Neuronal stem cell (in vitro differentiated cells): ENCODE measurements at places on chromosomes 13 and 19.

DNA sequence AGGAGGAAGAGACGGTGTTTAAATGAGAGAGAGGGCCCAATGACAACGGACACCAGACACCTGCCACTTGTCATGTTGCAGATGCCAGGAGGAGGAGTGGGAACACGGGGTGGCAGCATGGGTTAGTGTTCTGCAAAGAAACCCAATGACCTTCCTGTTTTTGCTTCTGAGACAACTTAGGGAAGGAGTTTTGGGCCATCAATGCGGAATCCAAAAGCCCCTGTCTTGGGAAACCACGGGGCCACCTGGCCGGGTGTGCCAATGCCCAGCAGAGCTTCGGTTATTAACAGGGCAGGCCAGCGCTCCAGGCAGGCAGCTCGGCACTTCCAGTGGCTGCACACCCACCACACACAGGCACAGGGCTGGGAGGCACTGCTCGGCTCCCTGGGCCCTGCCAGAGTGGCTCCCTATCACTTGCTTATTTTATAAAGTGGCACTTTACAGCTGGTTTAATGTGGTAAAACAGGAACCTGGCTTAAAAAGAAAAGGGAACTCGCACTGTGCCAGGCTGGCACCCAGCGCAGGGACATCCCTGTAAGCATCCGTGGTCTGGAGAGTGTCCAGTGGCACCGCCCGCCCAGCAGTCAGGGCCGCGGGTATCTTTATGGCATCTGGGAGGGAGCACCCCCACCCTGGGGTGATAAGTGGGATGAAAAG is 19.1 kb downstream of the ELL start:
- DNase-seq = no peak

DNA sequence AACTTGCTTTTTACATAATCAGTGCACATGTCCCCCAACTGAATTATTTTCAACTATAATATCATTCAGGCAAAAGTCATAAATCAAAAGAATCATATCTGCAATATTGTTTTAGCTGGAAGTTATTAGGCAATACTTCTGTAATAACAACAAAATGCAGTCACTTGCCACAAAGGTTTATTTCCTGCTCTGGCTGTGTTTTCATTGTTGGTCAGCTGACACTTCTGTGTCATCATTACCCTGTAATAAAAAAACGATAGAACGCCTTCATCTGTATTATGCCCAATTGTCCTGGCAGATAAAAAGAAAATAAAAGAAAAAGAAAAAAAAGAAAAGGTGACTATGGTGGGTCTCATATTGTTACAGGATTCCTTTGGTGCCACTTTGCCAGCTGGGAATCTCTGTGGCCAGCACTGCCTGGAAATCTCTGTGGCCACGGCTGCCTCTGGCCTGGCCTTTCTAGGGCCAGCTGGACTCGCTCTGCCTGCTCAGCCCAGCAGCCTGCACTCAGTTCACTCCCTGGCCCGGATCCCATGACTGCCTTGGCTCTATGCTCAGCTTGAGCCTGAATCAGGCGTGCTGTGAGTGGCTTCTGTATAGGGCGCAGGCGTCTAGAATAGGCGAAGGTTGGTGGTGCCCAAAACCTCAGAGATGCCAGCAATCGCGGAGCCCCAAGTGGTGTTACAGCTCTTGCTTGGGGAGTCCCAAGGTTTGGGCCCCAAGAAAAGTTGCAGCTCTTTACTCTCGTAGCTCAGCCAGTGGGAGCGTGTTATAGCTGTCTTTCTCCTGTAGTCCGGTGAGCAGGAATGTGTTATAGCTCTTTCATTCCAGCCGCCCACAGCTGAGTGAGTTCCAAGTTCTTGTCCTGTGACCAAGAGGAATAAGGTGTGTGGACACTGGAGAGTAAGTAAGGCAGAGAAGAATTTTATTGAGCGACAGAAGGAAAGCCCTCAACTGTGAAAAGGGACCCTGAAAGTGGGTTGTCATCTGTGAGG is 1227.1 kb downstream of the SLITRK1 start:
- DNase-seq = no peak

DNA sequence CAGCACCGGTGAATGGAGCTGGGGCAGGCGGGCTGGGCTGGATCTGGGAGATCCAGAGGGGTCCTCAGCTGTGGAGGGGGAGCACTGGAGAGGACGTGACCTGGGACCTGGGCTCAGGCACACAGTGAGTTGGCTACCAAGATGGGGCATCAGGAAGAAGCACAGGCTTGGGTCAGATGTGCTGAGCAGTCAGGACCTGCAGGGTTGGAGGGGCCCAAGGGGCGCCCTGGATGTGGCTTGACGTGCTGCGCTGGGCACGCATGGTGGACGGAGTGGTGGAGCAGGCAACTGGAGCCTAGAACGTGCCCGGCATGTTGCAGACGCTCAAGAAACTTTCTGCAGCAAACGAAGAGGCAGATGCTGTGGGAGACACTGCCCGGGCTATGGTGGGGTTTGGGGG is 20.7 kb downstream of the PIP5K1C start:
- DNase-seq = no peak

- no peak for DNase-seq
Observed at GRCh38 chr13:26568132-26568815, 10.8 kb downstream of the WASF3 start.

DNA sequence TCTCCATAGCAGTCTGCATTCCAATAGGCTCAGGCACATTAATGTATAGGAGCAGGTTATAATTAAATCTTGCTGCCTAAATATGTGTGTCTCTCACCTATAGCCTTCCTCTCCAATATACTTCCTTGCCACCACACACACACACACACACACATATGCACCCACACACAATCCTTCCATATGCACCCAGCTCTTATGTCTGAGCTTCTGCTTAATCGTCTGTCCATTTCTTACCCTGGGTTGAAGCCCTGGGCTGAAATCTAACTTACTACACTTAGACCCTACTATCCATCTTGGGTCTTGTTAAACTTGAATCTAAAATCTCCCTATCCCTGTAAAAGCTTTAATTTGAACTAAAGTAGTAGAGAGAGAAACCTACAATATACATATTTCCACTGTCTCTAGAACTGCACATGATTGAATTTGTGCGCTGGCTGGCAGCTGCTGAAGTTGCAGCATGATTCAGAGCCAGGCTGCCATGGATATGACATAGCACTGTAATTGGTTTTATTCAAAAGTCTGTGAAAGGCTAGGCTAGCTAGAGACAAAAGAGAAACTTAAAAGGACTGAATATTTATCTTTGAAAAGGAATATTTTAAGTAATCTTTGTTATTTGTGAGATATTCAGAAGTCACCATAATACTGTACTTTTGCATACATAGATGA is 25.7 kb upstream of the FREM2 start:
- DNase-seq = no peak

- DNase-seq = peak; percentile 79
Observed at GRCh38 chr13:102402290-102402689, 442 bp upstream of the FGF14 start.

DNA sequence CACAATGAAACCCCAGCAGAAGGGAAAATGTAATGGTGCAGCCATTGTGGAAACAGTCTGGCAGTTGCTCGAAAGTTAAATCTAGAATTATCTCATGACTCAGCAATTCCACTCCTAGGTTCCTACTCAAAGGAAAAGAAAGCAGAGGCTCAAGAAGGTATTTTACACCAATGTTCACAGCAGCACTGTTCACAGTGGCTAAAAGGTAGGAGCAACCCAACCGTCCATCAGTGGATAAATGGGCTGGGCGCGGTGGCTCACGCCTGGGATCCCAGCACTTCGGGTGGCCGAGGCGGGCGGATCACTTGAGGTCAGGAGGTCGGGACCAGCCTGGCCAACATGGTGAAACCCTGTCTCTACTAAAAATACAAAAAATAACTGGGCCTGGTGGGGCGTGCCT is 25.9 kb downstream of the ZFR2 start:
- no peak for DNase-seq

GRCh38 chr13:37960427-37960826 is 90.9 kb upstream of the TRPC4 start:
- no peak for DNase-seq

DNA sequence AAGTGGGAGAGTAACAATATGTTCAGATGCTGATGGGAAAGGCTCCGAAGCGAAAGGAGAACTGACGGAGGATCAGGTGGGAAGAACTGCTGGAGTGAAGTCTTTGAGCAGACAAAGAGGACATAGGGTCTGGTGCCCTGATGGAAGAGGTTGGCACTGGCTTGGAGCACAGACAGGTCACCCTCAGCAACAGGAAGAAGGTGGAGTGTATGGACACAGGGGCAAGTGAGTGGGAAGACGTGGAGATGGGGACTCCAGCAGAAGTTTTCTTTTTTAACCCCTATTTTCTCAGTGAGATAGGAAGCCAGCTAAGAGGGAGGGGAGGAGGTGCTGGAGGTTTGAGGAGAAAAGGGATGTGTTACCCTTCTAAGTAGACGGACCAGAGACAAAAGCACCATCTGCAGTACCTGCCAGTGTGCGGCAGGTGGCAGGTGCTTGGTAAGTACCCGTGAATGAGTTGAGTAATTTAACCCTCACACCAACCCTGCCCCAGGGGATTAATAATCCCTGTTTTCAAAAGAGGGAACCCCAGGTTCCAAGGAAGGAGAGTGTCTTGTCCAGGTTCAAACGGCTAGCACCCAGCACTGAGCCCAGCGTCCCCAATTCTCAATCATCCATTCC is 11.2 kb downstream of the HAS1 start:
- no peak for DNase-seq

- DNase-seq = no peak
Observed at GRCh38 chr13:33739254-33739653, 78.7 kb upstream of the RFC3 start.

GRCh38 chr19:28963486-28964250 is 249.3 kb downstream of the UQCRFS1 start:
- no peak for DNase-seq

DNA sequence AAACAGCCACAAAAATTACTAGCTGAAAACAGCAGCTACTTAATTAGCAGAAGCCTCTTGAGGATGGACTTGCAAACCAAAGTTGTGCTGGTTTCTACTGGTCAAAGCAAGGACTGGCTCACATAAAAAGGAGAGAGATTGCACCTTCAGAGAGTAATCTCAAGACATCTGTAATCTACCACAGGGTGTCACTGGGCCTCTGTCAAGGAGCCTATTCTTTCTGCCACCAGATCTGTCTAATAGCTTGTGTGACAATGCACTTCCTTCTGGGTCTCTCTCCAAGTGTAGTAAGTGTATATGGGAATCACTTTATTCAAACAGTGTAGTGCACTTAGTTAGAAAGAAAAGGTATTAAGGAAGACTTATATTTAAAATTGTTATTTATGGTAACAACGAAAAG is 24.4 kb upstream of the ZNF561 start:
- no peak for DNase-seq

DNA sequence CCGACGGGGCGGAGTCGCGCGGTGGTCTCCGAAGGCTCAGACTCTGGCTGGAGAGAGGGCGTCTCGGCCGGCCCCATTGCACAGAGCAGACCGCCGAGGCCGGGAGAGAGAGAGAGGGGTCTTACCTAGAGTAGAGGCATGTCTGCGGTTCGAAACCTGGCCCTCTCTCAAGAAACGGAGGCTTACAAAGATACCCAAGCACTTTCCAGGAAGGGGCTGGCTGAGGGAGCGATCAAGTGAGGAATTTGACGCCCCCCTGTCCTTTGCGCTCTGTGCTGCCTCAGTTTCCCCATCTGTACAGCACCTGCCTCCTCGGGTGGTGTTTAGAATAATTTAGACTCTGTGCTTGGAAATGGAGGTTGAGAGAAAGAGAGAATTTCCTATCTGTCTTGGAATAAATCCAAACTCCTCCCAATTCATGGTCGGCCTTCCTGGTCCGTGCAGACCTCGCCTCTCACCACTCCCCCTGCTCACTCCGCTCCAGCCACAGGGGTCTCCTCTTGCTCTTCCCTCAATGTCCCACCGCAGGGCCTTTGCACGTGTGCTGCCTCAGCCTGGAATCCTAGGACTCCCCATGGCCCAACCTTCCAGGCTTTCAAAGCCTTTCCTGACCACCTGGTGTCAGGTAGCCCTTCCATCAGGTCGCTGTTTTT is 658 bp upstream of the ISOC2 start:
- no peak for DNase-seq

DNA sequence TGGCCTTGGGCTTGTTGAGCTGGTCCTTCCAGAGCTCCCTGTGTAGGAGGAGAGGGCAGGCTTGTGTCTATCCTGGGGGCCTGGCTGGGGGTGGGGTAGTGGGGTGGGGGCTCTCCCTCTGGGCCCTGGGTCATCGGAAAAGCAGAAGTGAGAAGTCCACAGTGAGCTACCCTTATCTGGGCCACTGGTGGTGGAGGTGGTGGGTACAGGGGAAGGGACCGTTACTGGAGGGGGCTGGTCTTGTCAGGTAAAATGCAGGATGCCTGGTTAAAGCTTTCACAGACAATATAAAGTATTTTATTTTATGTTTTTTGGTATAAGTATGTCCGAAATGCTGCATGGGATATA is 342 bp upstream of the SIGLEC10 start:
- DNase-seq = no peak

DNA sequence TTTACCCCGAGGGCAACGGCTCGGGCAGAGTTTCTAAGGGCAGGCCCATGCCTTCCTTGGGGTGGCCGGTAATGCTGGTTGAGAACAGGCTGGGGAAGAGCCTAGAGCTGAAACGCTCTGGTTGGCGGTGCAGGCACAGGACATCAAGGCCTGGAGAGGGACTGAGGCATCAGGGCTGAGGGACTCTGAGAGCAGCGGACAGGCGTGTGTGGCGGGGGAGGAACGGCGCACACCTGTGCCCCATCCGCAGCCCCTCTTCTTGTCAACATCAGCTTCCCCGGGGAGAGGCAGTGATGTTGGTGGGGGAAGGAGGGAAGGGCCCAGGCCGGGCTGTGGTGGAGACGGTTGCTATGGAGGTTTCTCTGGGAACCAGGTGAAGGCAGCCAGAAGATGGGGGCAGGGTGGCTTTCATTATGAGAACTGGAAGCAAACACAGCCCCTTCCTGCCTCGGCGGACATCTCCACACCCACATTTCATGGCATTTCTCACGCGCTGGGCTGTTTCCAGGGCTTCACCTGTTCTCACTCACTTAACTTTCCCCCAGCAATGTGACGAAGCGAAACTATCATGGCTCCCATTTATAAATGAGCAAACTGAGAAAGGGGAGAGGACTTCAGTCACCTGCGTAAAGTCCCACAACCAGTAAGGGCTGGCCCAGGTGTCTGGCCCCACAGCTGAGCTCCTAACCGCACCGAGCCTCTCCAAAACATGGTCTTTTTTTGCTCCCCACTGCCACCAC is 8.2 kb upstream of the ATF5 start:
- DNase-seq = no peak

- no peak for DNase-seq
Observed at GRCh38 chr19:48371367-48371766, 7.2 kb downstream of the SYNGR4 start.

DNA sequence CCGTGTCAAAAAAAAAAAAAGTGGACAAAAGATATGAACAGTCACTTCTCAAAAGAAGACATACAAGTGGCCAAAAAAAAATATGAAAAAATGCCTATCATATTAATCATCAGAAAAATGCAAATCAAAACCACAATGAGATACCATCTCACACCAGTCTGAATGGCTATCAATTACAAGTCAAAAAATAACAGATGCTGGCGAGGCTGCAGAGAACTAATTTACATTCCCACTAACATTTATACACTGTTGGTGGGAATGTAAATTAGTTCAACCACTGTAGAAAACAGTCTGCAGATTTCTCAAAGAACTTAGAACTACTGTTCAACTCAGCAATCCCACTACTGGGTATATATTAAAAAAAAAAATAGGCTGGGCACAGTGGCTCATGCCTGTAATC is 26.5 kb upstream of the FOXO1 start:
- DNase-seq = no peak

GRCh38 chr13:100751826-100752225 is 77.2 kb upstream of the TMTC4 start:
- DNase-seq = no peak
